ENCODE measurements at places on chromosomes 3 and 15. TPM values are rescaled to one million over a fixed set of nuclear protein-coding genes. Genes with fewer than 3 reads are reported as not detected.

The SELENOS gene
- total RNA-seq = 45.7 TPM

The KY gene
- total RNA-seq = not detected

DNA sequence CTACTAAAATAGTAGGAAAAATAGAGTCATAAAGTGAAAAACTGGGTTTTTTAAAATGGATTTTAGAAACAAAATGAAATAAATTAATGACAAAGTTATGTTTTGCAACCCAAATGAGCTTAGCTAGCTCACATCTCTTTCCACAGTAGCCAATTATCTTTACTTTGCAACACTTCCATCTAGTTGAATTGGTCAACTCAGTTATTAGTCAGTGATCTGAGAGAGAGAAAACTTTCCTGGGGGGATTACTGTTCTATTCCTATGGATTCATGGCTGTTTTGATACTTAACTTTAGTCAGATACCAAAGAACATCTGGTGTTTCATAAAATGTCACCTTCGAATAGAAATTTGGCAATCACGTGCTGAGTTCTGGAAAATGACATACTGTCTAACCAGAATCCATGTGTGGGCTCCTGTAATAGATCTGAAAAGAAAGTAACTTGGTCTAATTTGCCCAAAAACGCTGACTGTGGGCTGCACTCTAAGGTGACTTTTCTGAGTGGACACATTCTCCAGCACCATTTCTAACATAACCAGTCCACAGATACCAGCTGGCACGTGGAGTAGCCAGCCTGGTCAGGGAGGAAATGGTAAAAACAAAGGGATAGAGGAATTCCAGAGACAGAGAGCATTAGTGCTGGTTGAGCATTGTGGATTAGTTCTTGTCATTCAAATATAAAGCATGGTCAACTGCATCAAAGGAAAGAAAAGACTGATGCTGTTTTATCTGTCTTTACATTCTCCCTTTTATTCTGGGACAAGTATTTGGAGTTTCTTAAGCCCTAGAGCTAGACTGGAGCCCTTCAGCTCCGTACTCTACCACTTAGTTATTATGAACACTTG lies 45.2 kb upstream of the CCDC80 start:
- no peak for DNase-seq

DNA sequence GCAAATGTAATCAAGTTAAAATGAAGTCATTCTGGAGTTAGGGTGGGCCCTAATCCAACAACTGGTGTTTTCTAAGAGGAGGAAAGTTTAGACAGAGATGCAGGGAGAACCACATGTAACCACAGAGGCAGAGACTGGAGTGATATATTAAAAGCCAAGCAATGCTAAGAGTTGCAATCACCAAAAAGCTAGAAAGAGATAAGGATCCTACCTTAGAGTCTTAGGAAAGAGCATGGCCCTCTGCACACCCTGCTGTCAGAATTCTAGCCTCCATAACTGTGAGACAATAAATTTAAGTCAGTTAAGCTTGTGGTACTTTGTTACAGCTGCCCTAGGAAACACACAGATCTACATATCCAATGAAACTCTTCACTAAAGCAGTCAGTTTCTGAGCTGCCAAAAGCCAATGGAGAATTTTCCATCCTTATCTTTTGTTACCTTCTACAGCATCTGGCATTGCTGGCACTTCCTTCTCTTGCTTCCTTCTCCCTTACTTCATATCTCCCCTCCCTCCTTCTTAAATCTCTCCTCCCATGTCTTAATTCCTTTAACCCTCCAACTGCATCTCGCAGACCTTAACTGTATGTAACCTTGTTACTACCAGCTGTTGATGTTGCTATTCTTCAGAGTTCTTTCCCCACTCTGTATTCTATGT lies 11.2 kb downstream of the DCBLD2 start:
- no peak for DNase-seq

- no peak for DNase-seq
These were observed 6.0 kb downstream of the PLOD2 start for GRCh38 chr3:146154995-146155394.

DNA sequence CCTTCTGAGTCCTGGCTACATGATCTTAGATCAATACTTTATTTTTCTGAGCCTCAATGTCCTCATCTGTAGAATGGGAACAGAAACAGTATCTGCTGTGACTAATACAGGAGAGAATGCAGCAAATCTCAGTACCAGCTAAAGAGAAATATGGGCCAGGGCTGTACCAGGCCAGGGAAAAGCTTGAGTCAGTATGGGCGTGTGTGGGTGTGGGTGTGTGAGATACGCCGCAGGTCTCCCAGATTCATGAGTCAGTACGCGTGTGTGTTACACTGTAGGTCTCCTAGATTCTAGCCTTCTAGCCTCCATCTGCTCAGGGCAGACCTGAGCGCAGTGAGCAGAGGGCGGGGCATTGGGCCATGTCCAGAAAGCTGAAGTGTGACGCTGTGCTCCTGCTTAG lies 15.2 kb downstream of the GNAI2 start:
- no peak for DNase-seq

GRCh38 chr3:100131241-100131640 lies 16.9 kb upstream of the FILIP1L start:
- DNase-seq = no peak

DNA sequence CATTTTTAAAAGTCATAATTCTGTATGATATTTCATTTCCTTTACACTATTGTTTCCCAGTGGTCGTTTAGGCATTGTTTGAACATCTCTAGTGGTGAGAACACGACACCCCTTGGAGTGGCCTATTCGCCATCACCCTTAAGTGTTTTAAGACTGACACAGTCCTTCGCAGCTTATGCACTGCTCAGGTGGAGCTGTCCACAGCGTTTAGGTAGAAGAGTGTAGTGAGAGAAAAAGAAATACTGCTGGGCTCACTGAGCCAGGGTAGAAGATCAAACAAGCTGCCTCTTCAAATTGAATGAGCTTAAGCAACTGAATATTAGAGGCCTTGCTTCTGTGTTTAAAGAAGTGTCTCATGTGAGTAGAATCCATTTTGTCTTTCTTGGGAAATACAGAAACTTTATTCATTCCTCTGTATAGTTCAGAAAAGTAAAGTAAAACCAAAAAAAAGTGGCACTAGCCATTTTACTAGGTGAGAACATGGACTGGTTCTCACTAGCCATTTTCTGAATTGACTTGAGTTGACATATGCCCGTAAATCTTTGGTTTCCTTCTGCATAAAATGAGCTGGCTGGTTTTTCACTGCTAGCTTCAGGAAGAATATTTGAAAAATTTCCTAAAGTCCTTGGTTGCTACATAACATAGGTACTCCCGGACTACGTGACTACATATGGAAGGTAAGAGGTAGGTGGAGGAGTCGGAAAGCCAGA lies 155.9 kb downstream of the P3H2 start:
- no peak for DNase-seq

DNA sequence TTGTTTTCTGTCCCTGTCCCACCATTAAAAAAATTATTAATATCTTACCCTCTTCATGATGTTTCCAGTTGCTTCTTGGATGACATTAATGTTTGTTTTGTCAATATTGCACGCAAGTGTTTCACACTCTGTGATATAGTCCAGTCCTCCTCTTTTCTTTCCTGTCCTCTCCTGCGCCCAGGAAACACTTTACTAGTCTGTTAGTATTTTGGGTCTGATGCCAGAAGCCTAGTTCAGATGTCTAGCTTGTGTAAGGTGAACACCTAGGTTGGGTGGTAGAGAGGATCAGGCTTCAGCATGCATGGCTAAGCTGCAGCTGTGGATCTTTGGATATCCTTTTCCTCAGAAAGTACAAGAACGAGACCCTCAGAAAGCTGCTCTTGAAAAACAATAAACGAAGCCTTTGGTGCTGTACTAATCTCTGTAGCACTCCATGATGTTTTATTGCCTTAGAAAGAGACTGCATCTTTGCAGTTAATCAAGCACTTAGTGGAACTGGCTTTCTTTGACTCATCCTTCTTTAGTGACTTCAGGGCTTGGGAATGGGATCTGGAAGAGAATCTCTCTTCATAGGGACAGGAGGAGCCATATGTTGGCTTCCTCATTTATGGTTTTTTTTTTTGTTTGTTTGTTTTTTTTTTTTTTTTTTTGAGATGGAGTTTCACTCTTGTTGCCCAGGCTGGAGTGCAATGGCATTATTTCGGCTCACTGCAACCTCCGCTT lies 253.4 kb downstream of the LPP start:
- DNase-seq = no peak

The PP2D1 gene
- total RNA-seq = not detected

GRCh38 chr15:58344213-58345070 lies 87.3 kb upstream of the LIPC start:
- no peak for DNase-seq

The GMPS gene
- total RNA-seq = 111 TPM

The KCNH8 gene
- not detected for total RNA-seq

GRCh38 chr15:81893182-81893835 lies 152.5 kb downstream of the MEX3B start:
- DNase-seq = no peak

The LMOD3 gene
- not detected for total RNA-seq

DNA sequence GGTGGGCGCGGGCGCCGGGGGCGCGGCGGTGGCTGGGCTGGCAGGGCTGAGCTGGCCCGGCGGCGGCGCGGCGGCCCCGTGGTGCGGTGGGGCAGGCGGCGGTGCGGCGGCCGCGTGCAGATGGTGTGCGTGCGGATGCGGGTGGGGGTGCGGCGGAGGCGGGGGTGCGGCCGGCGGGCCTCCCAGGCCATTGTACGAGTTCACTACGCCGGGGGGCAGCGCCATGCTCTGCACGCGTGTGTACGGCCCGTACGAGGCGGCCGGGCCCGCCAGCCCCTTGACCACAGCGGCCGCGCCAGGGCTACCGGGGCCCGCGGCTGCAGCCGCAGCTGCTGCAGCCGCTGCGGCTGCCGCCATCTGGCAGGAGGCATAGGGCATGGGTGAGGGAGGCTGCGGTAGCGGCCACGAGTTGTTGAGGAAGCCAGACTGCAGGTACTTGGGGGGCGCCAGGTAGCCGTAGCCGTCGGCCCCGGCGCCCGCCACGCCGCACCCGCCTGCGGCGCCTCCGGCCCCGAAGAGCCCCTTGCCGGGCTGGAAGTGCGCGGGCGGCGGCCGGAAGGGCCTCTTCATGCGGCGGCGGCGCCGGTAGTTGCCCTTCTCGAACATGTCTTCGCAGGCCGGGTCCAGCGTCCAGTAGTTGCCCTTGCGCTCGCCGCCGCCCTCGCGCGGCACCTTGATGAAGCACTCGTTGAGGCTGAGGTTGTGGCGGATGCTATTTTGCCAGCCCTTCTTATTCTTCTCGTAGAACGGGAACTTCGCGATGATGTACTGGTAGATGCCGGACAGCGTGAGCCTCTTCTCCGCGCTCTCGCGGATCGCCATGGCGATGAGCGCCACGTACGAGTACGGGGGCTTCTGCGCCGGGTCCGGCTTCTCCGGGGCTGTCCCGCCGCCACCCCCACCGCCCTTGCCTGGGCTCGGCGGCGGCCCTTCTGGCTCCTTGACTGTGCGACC lies 951 bp downstream of the FOXL2 start:
- DNase-seq = no peak

The SERPINI2 gene
- total RNA-seq = not detected

- DNase-seq = no peak
These were observed 21.9 kb downstream of the PLXNA1 start for GRCh38 chr3:127004641-127005397.

DNA sequence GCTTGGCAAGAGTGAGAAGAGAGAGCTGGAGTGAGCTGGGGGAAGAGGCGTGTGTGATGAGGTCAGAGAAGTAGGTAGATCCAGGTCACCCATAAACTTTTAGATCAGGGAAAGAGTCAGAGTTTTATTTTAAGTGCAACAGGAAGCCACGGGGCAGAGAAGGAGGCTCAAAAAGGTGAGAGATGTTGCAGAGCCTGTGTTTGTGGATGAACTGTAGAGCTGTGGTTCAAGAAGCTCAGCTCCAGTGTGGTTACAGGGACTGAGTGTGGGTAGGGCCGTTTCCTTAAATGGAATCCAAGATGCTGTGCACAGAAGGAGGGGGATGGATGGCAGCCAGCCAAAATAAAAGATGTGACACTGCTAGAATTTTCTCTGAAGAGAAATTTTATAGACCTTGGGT lies 337.2 kb downstream of the SATB1 start:
- DNase-seq = no peak

The RARRES1 gene
- total RNA-seq = not detected

The KAT2B gene
- 134 TPM for total RNA-seq

The MESP2 gene
- total RNA-seq = not detected

GRCh38 chr3:89955156-89955555 lies 847.7 kb downstream of the EPHA3 start:
- no peak for DNase-seq

GRCh38 chr15:46815765-46816164 lies 901.5 kb upstream of the SEMA6D start:
- DNase-seq = no peak

DNA sequence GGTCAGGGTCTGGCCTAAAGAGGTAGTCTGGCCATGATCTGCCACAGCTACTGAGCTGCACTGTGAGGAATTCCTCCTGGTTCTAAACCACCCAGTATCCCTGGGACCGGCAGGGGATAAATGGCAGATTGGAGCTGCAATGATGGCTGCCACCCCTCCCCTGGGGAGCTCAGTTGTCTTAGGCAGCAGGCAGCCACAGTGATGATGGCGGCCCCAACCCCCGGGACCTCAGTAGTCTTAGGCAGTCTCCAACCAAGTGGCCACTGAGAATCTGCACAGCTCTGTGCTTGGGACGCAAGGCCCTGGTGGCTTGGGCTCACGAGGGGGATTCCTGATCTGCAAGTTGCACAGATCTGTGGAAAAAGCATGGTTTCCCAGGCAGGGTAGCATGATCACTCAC lies 68.1 kb downstream of the STRIT1 start:
- no peak for DNase-seq

The FOXL2NB gene
- not detected for total RNA-seq

The ARGFX gene
- total RNA-seq = not detected

GRCh38 chr3:178258121-178258520 lies 278.1 kb upstream of the KCNMB2 start:
- no peak for DNase-seq
